Activated T-cell treated with anti-CD3 and anti-CD28 coated beads for 1 hour (primary cell): ENCODE measurements at places on chromosomes 6 and 20.

- no peak for DNase-seq
Observed at GRCh38 chr6:157683707-157684106, 139.3 kb upstream of the SNX9 start.

DNA sequence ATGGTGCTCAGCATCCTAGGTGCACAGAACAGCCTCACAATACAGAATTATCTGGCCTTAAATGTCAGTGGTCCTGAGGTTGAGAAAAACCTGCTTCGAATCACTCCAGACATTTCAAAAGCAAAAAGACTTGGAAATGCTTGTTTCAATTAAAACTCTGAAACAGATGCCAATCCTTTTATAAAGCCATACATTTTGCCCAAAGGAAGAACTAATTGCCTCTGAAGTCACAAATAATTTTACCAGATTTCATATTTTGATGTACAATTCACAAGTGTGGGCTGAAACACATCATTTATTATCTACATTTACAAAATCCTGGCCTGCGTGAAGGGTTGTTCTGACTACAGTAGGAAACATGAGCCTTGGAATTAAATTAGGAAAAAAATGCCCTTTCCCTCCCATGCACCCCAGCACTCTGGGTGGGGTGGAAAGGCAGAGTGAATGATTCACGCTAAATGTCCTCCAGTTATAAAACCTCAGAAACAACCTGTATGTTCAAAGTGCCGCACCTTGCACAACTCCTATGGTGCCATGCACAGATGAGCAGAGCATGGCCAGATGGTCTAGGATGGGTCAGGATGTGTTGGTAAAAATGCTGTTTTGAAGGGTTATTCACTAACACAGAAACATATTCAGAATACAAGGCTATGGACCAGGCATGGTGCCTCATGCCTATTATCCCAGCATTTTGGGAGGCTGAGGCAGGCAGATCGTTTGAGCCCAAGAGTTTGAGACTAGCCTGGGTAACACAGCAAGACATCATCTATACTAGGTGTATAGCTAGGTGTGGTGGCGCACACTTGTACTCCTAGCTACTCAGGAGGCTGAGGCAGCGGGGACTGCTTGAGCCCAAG lies 87.0 kb downstream of the ZMYND8 start:
- DNase-seq, result no peak

GRCh38 chr20:45962031-45962755 lies 9.8 kb downstream of the ZNF335 start:
- no peak for DNase-seq

DNA sequence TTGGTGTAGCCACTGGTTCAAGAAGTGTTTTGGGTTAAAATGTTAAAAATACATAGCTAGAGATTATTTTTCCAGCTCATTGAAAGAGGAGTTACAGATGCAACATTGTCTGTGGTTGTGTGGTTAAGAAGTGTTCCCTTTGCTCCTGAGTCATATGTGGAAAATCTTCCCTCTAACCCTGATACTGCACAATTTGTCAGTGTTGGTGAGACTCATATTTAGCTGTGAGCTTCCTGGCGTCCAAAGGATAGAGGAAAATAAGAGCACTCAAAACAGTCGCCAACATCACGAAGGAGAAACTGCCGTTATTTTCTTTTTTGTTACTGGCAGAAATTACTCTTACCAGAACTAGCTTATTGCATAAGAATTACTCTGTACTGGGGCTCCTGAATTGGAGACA lies 250.4 kb downstream of the CDH4 start:
- no peak for DNase-seq

- DNase-seq, result no peak
Observed at GRCh38 chr6:64084185-64084663, 448.6 kb downstream of the PHF3 start.

DNA sequence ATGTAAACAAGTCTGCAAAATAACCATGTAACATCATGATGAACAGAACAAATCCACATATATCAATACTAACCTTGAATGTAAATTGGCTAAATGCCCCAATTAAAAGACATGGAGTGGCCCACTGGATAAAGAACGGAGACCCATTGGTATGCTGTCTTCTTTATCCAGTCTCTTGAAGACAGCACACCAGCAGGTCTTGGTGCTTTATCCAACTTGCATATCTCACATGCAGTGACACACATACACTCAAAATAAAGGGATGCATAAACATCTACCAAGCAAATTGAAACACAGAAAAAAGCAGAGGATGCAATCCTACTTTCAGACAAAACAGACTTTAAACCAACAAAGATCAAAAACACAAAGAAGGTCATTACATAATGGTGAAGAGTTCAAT lies 30.3 kb upstream of the EPB41L2 start:
- no peak for DNase-seq

DNA sequence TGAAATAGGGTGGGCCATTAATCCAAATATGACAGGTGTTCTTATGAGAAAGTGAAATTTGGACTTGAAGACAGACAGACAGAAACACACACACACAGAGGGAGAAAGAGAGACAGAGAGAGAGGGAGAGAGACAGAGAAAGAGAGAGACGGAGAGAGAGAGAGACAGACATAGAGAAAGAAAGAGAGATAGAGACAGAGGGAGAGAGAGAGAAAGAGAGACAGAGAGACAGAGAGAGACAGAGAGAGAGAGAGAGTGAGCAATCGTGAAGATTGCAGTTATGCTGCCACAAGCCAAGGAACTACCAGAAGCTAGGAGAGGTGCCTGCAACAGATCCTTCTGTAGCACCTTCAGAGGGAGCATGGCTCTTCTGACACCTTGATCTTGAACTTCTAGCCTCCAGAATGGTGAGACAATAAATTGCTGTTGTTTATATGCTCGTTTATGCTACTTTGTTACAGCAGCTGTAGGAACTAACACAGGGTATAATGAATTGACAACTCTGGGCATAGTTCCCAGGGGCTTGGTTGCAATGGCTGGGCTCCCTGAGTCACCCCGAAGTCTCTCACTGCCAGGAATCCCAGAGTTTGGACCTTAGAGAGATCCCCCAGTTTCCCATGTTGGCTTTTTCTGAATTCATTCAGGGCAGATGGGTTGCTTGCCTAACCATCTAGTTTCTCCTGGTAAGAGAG lies 44.7 kb upstream of the ECI2 start:
- no peak for DNase-seq

GRCh38 chr6:21734204-21734603 lies 140.7 kb downstream of the SOX4 start:
- no peak for DNase-seq
